ENCODE measurements at places on chromosomes 2 and 18.

DNA sequence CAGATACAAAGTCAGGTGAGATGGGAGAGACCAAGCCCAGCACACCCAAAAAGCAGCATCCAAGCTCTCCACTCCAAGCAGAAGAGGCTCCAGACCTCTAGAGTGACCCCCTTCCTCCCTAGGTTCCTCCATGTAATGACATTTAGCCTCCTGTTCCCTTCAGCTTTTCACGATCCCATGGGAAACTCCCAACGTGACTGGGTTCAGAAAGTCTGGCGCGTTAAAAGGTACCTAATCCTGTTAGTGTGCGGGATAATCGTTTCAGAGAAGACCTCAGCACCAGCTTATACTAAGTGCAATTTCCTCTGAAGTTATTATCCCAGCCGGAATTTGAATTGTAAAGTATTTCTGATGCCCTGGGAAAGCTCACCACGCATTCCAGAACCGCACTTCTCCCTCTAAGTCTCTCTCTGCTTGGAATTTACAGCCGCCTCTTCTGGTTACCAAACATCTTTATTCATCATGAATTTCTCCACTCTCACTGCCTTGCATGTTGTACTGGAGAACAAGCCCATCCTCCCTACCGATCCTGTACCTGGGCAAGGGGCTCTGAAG is 46.9 kb downstream of the CCBE1 start:
- DNase-seq, result no peak

- DNase-seq, result no peak
These were observed 368.0 kb upstream of the MYT1L start for GRCh38 chr2:2699121-2699505.

GRCh38 chr18:70132999-70133398 is 72.5 kb downstream of the RTTN start:
- DNase-seq, result no peak

DNA sequence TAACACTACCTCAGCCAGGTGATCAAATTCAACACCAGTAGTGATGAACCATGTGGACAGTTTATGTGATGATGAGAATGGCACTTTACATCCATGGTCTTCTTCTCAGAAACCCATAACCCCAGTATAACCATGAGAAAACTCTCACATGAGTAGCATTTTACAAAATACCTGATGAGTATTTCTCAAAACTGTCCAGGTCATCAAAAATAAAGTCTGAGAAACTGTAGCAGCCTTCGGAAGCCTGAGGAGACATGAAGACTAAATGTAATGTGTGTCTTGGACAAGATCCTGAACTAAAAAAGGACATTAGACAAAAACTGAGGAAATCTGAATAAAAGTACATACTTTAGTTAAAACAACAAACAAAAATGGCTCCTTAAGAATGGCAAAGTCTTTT is 108.9 kb downstream of the CTNNA2 start:
- DNase-seq, result no peak

- no peak for DNase-seq
These were observed 76.6 kb downstream of the MAPK4 start for GRCh38 chr18:50636366-50637057.

DNA sequence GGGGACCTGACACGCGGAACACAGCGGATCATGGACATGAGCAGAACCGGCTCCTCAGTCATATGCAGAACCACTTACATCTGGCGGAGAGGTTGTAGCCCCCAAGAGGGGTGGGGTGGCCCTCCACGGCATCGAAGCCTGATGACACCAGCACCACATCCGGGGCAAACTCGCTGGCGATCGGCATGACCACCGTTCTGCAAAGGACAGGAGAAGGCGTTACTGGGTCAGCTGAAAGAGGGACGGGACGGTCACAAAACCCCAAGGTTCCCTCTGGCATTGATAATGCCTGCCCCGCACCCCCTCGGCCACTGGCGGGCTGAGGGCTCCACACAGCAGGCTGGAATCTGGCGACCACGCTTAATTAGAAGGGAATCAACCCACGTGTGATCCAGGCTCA is 220.5 kb downstream of the TWIST2 start:
- no peak for DNase-seq

GRCh38 chr2:150023044-150023443 is 435.5 kb upstream of the MMADHC start:
- no peak for DNase-seq

DNA sequence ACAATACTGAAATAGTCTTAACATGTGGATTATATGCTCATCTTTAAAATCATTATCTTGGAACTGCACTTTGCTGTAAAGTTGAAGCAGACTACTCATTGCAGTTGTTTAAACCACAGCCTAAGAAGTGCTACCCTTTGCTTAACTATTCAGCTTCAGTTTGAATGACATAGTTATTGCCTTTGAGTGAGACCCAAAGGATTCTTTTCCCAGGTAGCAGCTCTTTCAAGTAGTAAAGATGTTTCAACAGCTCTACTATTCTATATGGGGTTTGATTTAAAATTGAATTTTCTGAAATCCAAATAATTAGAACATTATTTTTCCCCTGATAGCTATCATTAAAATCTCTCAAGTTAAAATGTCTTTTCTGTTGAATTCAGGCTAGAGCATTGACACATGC is 1.1 kb downstream of the SCG2 start:
- DNase-seq, result no peak

DNA sequence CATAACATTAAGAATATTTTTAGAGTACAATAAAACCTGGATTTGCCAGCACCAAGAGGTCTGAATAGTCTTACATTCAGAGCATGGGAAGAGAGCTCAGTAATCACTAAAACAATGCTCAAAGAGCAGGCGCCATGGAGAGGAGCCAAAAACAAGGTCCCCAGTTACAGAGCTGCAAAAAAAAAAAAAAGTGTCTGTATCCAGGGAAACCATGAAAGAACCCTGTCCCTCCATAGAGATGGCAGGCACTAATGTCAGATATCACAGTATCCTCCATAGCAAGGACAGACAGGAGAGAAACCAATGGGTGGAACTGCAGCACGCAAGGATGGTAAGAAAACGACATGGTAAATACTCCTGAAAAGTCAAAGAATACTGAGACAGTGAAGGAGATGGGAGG is 19.5 kb downstream of the FBXO15 start:
- no peak for DNase-seq

DNA sequence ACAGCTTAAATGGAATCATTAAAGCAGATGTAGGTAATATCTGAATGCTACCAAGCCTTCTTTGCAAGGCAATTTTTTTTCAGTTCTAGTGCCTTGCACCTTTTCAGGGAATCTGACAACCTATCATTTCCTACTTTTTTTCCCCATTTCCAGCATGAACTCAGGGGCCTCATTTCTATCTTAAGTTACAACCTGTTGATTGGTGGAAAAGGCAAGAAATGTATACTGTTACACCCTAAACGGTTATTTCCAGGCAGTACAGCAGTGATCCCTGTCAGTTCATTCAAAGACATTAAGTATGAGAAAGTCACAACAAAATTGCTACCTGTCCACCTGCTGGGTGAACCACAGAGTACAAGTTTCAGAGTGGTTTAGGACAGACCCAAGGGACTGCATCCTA is 171.2 kb upstream of the PIK3C3 start:
- no peak for DNase-seq

- no peak for DNase-seq
These were observed 219.8 kb downstream of the ATAD2B start for GRCh38 chr2:23707096-23707495.

- DNase-seq, result no peak
These were observed 599.1 kb upstream of the FSHR start for GRCh38 chr2:49753344-49753985.

GRCh38 chr2:173763641-173764040 is 201.5 kb downstream of the SP3 start:
- DNase-seq, result no peak

DNA sequence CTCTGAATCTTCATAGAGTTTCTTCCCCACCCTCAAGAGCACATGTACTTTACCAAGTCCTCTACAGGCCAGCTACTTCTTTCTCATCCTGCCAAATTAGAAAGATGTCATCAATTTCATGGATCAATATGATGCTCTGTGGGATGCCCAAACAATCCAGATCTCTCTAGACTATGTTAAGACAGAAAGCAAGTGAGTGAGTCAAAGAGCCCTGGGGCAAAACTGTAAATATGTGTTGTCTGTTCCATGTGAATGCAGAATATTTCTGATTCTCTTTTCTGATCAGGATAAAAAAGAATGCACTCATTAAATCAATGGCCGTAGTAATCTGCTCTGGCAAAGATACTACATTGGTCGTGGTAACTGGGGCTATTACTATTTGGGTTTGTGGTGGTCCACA is 53.1 kb upstream of the ROCK2 start:
- no peak for DNase-seq

DNA sequence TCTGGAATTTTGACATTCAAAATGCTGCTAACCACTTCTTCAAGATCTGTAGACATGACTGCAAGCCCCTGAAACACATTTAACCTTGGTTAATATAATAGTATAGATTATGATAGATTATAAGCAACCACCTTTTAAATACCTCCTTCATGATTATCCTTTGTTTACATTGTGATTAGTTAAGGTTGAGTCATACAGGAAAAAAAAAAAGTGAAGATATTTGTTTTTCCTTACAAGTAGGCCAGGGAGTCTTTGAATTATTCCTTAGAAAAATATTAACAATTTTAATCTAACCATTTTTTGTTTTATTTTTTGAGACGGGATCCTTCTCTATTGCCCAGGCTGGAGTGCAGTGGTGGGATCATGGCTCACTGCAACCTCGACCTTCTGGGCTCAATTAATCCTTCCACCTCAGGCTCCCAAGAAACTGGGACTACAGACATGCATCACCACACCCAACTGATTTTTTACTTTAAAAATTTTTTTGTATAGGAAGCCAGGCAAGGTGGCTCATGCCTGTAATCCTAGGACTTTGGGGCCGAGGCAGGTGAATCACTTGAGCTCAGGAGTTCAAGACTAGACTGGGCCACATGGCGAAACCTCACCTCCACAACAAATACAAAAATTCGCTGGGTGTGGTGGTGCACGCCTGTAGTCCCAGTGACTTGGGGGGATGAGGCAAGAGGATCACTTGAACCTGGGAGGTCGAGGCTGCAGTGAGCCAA is 99.4 kb downstream of the SLC39A10 start:
- no peak for DNase-seq

- no peak for DNase-seq
These were observed 186.8 kb upstream of the DOK6 start for GRCh38 chr18:69213842-69214241.

- no peak for DNase-seq
These were observed 138.6 kb downstream of the GLI2 start for GRCh38 chr2:120873958-120874887.

DNA sequence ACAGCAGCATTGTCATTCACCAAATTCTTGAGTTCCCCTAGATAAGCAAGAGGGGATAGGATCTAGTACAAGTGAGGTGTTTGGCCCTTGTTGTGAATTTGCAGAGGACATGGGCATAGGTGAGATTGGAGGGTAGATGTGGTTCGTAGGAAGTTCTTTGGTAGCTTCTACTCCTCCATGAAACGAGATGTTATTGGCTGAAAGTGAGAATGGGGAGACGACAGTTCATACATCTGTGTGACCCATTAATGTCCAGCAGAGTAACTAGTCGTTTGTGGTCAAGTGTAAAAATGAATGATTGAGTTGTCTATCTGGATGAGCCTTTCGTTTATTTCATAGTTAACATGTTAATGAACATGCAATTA is 90.4 kb downstream of the UBE2E3 start:
- DNase-seq, result no peak

GRCh38 chr2:46815121-46815802 is 100.3 kb downstream of the MCFD2 start:
- no peak for DNase-seq

- no peak for DNase-seq
These were observed 37.1 kb downstream of the SULT1C2 start for GRCh38 chr2:108325756-108326155.

- no peak for DNase-seq
These were observed 57.2 kb downstream of the SF3B1 start for GRCh38 chr2:197377670-197378069.

GRCh38 chr2:231015478-231015877 is 19.6 kb downstream of the SPATA3 start:
- no peak for DNase-seq

GRCh38 chr2:39607538-39608262 is 58.0 kb upstream of the TMEM178A start:
- DNase-seq, result no peak

GRCh38 chr2:182897137-182897536 is 30.7 kb upstream of the FRZB start:
- no peak for DNase-seq

DNA sequence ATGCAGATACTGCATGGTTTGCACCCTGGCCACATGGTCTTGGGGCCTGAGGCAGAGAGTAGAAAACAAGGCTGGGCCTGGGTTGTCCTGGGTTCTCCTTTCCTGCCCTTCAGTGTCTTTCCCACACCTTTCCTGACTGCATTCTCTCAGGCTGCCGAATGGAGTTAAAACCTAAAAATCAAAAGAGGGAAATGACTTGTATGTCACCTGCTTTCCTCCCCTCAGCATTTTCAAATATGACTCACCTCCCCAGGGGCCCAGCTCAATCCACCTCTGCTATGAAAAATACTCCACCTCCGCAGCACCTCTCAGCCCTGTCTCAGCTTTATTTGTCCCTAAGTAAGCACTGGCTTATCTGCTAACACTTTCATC is 457.8 kb upstream of the MEX3C start:
- no peak for DNase-seq

GRCh38 chr18:22543769-22544168 is 126.1 kb upstream of the CTAGE1 start:
- no peak for DNase-seq

DNA sequence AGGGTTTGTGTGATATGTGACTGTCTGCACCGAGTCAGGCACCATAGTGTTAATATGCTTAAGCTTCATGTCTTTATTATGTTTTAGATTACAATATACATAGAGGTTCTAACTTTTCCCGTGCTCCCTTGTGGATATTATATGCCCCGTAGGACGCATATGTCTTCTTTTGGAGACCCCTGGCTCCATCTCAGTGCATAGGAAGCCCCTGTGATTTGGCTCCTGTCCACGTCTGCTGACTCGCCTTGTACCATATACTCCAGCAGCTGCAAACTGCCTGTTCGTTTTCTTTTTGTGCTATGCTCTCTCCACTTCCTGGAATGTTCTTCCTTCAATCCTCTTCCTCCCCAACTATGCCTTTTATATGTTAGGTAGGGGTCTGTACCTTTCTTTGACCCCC is 110.9 kb downstream of the PTRHD1 start:
- no peak for DNase-seq

DNA sequence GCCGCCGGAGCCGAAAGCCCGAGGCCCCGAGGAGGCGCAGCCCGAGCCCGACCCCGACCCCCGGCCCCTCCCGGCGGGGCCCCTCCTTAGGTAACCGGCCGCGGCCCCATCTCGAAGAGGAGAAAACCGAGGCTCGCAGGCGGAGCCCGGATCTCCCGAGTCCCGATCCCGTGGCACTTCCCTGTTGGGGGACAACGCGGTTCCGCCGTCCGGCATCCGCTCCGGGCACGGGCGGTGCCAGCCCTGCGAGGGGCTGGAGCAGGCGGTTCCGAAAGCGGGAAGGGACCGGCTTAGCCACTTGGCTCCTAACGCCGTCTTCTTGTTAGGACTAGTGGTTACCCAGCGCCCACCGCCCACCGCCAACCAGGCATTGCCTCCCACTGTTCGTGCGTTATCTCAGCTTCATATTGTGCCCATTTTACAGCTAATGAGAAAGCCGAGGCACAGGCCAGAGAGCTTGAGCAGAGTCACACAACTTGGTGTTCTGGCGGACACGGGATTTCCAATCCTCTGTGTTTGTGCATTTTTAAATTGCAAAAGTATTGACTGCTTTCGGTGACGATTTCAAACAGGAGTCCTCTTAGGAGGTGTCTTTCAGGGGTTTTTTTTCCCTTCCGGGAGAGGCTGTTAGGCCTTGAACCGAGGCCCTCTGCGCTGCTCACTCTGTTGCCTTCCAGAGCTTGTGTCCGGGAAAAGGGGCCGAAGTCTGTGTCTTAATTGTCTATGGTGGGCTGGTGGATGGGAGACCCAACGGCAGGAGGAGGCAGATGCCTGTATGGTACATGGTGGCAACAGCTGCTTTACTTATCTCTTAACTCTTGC is 562 bp downstream of the CENPA start:
- no peak for DNase-seq

Data from frontal cortex (tissue), 4 donors.